ENCODE measurements at places on chromosomes 4 and X. TPM values are rescaled to one million over a fixed set of nuclear protein-coding genes. Genes with fewer than 3 reads are reported as not detected.

The TSC22D3 gene
- total RNA-seq, result 15.9 TPM

The GABRB1 gene
- total RNA-seq, result 3.1 TPM

The PPP2R2C gene
- total RNA-seq, result not detected

The DCTD gene
- total RNA-seq, result 90.8 TPM

The TMEM271 gene
- total RNA-seq, result not detected

The AMBN gene
- total RNA-seq, result not detected

The NSG1 gene
- total RNA-seq, result 10.4 TPM

The ADH7 gene
- total RNA-seq, result not detected

All from regular cardiac myocyte (primary cell).